Mucosa of gallbladder (tissue), 1 donor: ENCODE measurements at places on chromosomes 1 and 21. TPM values are rescaled to one million over a fixed set of nuclear protein-coding genes. Genes with fewer than 3 reads are reported as not detected.

TRIM17 gene
- 0.23 TPM for total RNA-seq

HSPB7 gene
- total RNA-seq = 187 TPM

OR2T1 gene
- total RNA-seq = not detected

DCDC2B gene
- not detected for total RNA-seq

C4BPA gene
- total RNA-seq = 2.3 TPM

SPATA1 gene
- total RNA-seq = 2.2 TPM

TFAP2E gene
- 0.66 TPM for total RNA-seq

SLC37A1 gene
- total RNA-seq = 56.2 TPM
